Vagina (tissue), 2 donors: ENCODE measurements at places on chromosomes 13 and 19.

DNA sequence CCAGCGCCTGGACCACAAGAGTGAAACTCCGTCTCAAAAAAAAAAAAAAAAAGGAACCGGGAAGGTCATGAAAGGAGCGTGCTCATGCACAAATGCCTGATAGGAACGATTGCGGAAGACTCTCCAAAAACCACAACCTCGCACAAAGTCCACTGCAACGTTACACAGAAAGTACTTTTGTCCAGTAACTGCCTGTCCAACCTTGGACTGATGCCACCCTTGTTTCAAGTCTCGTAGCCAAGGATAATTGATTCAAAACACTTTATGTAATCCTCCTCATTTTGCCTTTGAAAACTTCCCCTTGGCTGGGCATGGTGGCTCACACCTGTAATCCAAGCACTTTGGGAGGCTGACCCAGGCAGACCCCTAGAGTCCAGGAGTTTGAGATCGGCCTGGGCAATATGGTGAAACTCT is 13.7 kb downstream of the LGALS7 start:
- DNase-seq = no peak

- DNase-seq = no peak
These were observed 483.6 kb downstream of the PCDH20 start for GRCh38 chr13:60931858-60932546.

- no peak for DNase-seq
These were observed 58.7 kb downstream of the RNF17 start for GRCh38 chr13:24822640-24823039.

GRCh38 chr13:33610438-33611120 is 207.4 kb upstream of the RFC3 start:
- DNase-seq = no peak

- no peak for DNase-seq
These were observed 285.1 kb downstream of the SPRY2 start for GRCh38 chr13:80055847-80056246.

DNA sequence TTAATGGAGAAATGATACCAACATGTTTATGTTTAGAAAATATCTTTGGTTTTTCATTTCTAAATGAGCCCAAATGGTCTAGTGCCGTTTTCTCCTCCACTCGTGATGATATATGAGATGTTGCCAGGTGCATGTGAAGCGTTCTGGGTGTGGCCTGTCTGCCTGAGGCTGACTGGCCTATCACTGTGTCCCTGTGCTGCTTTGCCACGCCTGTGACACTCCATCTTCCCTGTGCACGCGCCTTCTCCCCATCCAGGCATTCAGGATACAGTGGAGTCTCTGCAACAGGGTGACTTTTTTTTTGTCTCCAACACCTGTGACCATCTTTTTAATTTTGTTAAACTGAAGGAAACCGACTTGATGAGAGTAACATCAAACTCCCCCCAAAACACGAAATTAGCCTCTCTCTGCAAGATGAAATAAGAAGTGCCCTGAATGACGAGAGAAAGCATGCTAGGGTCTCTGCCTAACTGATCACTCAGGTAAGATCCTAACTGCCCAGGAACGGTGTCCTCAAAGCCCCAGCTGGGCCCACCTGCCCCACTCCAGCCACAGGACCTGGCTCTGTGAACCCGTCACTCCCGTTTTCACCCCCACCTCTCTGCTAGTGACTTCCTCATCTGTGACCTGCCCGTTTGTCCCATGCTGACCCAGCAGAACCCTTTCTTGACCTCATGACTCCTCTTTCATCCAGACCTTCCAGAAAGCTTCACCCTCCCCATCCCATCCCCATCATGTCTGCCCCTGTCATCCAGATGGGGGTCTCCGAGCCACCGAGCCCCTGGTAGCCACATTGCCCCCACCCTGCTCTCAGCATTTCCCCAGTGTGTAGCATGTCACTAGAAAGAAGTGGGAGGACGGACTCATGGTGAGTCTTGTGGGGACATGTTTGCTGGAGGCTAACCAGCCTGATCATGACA is 33.2 kb upstream of the TFDP1 start:
- DNase-seq = peak; percentile 91

DNA sequence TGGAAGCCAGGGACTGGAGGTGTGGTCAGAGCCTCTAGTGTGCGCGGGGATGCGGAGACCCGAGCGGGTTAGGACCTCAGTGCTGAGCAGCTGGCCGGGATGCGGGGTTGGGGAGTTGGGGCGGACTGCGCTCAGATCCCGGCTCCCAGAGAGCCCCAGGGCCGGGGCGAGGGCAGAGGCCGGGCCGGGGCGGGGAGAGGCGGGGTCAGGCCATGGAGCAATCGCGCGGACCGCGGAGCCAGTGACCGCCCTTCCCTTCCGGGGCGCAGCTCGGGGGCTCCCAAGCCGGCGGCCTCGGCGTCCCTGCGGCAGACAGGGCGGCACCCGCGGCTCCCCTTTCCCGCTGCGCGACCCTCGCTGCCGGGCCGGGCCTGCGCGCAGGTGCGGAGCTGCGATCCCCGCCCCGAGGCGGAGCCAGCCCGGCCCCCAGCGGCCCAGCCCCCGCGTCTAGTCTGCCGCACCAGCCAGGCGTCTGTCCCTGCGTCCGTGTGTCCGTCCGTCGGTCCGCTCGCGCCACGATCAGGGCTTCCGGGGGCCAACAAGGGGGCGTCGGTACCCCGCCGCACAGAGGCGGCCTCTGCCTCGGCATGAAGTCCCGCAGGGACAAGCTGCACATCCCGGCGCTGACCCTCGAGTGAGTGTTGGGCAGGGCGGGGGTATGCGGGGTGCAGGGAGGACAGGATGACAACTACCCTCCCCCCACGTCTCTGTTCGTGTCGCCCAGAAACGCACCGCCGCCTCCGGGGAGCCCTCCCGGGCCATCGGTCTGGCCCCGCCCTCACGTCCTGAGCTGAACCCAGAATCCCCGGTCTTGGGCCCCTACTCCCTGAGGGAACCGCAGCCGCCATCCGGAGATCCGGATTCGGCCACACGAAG is 12.4 kb downstream of the MAST3 start:
- no peak for DNase-seq

- no peak for DNase-seq
These were observed 14.6 kb downstream of the KBTBD7 start for GRCh38 chr13:41179593-41180250.

DNA sequence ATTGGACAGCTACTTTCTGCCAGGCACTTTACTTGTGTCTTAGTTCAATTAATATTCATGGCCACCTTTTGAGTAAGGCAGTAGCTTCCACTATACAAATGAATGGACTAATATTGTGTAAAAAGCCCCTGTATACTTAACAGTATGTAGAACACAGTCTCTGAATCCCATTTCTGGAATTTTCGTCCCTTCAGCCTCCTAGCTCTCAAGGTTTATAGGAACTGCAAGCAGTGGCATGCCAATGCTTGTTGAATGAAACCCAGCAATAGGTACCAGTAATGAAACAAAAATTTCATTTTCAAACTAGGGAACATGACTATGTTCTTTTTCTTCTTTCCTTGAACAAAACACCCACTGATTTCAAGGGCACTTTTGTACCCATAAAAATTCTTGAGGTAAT is 361.6 kb downstream of the TDRD3 start:
- DNase-seq = no peak

- DNase-seq = no peak
These were observed 47.0 kb downstream of the USP12 start for GRCh38 chr13:27124571-27124970.

GRCh38 chr13:88217883-88218282 is 546.7 kb downstream of the SLITRK5 start:
- no peak for DNase-seq

- DNase-seq = no peak
These were observed 379.4 kb upstream of the DACH1 start for GRCh38 chr13:72246396-72246795.

DNA sequence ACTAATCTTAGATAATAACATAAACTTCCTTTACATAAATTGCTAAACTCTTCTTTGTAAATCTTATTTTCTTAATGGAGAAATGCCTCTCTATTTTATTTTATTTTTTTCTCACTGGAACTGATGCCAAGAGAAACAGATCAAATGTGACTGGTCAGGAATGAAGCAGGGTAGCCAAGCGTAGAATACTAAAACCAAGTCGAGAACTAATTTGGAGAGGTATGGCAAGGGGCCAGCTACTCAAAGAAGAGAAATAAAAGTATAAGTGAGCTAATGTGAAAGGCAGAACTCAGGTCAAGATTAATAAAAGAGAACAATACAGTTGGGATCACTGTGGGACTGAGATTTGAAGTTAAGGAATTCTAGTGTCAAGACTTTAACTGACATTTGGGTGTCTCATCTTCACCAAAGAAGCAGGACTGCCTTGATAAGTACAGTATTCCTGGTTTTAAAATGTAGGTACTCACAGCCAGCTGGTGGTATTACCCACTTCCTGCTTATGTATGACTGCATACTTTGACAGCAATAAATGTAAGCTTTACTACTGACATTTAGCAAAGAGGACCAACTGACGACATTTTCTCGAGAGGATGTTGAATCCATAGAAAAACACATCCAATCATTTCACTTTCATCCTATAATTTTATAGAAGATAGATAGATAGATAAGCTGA is 1192.2 kb downstream of the EFNB2 start:
- DNase-seq = no peak

GRCh38 chr13:80033286-80033685 is 307.6 kb downstream of the SPRY2 start:
- no peak for DNase-seq

GRCh38 chr13:101140936-101141335 is 275.4 kb downstream of the NALCN start:
- DNase-seq = no peak

- no peak for DNase-seq
These were observed 1074.3 kb upstream of the SLC10A2 start for GRCh38 chr13:104140552-104140951.

DNA sequence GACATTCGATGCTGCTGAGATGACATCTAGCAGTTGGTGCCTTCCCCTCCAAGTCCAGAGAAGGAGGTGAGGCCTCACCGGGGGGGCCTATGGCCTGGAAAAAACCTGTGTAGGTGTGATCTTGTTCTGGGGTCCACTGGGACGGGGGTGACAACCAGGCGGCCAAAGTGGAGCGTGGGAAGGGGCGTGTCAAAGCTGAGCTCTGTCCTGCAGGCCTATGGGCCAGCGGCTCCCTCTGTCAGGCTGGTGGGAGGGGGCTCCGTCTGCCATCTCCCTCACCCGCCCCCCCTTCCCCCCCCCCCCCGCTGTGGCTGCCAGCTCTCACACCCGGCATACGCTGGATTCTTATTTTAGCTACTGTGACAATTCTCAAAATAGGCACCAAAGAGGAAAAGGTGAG is 56.7 kb upstream of the UQCRFS1 start:
- peak; percentile 49 for DNase-seq

- no peak for DNase-seq
These were observed 581 bp downstream of the RPL18 start for GRCh38 chr19:48618278-48618915.

DNA sequence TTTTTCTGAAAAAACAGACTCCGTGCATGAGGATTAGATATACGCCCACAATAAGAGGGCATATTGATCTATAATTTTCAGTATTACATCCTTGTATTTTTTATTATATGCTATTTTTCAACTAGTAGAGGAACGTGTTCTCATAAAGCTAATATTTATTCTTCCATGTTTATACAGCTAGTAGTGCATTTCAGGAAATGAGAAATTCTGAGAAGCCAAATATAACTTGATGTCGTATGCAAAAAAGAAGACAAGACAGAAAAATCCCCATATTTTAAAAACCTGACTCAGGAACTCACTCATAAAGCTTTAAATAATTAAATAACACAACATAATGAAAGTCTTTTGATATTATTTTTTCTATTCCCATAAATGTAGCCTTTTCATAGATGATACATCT is 308.6 kb downstream of the ENOX1 start:
- no peak for DNase-seq

- DNase-seq = no peak
These were observed 159.3 kb downstream of the ITGBL1 start for GRCh38 chr13:101611491-101612475.

DNA sequence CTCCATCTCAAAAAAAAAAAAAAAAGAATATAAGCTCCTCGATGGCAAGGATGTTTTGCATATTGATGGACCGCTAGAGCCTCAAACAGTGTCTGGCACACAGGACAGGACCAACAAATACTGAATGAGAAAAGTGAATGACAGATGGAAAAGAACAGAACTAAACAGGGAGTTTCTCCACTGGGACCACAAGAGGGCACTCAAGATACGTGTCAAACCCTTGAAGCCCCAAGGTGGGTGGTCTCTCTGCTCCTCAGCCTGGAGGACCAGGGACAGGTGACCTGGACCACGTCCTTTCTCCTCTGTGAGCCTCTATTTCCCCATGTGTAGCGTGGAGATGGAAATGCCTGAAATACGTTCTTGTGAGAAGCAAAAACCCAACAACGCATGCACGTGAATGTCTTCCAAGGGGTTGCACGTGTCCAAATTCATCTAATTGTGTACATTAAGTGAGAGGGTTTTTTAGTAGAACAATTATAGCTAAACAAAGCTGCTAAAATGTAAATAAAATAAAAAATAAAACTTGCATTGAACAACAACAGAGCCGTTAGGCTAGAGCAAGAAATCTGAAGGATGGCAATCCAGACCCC is 5.7 kb upstream of the CDC42EP5 start:
- DNase-seq = no peak

GRCh38 chr13:49410006-49410405 is 33.9 kb downstream of the CAB39L start:
- DNase-seq = no peak

DNA sequence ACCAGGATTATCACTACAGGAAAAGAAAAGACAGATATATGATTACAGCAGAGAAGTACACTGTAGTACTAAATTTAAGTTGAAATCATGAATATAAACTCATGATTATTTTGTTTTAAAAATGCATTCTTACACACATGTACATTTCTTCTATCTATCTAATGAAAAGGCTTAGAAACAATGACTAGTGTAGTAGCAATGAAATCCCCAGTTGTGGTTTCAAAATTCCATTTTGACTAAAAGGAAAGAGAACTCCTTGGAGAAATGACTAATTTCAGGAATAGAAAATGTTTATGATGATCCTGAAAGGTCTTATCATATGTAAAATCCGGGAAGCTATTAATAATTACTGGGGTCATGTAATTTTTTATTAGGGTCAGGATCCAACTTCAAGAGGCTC is 195.0 kb upstream of the STARD13 start:
- DNase-seq = no peak

- DNase-seq = no peak
These were observed 1.2 kb downstream of the BLVRB start for GRCh38 chr19:40464059-40465024.

- DNase-seq = no peak
These were observed 999 bp upstream of the ZNF264 start for GRCh38 chr19:57190301-57190700.
